Right hindlimb (tissue), 1 donor: ENCODE measurements at places on chromosomes 2 and 18.
A peak's percentile ranks its signal among the peaks of the same experiment; 100 is the strongest.

- DNase-seq: no peak
These were observed 1.9 kb downstream of the PRKRA start for GRCh38 chr2:178448968-178449661.

GRCh38 chr2:67215214-67216055 lies 181.7 kb upstream of the ETAA1 start:
- peak; percentile 28 for DNase-seq

DNA sequence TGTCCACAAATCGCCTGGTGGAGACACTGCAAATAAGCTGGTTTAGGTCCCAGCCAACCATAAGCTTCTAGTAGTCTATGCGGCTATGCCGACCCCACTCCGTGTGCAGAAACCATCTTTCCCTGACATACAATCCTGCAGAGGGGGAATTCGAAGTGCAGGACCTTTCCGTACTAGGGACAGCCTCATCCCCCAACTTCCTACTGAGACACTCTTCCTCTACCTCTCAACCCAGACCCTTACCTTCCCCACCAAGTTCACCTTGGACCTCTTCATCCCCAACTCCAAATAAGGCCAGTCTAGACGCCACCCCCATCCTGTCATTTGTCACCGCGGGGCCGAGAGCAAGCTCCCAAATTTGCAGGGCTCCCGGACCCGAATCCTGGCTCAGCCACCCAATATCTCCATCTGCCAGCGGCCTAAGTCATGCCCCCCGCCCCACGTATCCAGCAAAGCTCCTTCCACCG lies 496 bp downstream of the SUCLG1 start:
- no peak for DNase-seq

GRCh38 chr2:37189452-37190153 lies 1.1 kb upstream of the SULT6B1 start:
- no peak for DNase-seq

DNA sequence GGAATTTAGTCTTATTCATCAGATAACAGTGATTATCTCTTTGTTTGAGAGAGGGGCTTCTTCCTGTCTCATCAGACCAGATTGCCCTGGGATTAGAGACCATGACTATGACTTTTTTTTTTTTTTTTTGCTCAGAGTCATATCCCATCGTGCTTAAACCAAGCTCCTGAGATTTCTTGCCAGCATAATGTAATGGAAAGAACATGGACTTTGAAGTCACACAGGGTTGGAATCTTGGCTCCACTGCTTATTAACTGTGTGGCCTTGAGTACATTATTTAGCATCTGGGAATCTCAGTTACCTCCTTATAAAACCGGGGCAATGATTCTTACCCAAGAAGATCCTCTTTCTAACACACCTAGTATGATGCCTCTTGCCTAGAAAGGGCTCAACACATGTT lies 268.3 kb downstream of the DYSF start:
- no peak for DNase-seq
